ENCODE measurements at places on chromosomes 5 and 9.

DNA sequence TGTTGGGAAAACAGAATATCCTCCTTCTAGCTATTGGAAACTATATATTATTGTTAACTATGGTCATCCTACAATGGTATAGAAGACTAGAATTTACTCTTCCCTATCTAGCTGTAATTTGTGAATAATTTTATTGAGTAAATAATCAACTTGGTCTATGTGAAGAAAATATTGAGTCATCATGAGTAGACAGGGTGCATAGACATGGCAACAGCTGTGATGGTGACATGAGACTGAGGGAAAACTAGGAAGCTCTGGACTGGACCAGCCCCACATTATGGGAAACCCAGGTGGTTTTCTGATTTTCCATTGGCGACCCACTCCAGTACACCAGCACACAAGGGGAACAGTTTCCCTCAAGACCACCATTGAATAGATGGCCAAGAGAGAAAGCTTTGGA lies 95.0 kb downstream of the APBA1 start:
- DNase-seq = no peak

GRCh38 chr9:114895521-114895991 lies 34.8 kb downstream of the TNFSF8 start:
- DNase-seq = no peak

GRCh38 chr5:978693-979092 lies 29.9 kb upstream of the NKD2 start:
- no peak for DNase-seq

DNA sequence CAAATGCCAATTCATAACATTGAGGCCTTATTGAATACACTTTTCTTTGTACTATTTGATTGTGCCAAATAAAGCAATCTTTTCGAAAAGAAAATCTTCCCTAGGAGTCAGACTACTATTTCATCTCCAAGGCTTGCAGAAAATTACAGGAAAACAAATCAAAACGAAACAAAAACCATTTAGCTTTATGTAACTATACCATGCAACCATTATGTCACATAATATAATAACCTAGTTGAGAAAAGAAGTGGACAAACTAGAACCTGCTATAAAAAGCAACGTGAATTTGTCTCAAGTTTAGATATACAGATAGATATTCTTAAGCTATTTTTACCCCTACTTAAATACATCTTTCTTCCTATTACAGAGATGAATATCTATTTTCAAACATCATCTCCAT lies 18.0 kb downstream of the HTR4 start:
- DNase-seq = no peak

- DNase-seq = no peak
These were observed 2.2 kb upstream of the FOXD1 start for GRCh38 chr5:73450672-73451223.

GRCh38 chr9:77885104-77885672 lies 146.4 kb downstream of the GNAQ start:
- DNase-seq = no peak

DNA sequence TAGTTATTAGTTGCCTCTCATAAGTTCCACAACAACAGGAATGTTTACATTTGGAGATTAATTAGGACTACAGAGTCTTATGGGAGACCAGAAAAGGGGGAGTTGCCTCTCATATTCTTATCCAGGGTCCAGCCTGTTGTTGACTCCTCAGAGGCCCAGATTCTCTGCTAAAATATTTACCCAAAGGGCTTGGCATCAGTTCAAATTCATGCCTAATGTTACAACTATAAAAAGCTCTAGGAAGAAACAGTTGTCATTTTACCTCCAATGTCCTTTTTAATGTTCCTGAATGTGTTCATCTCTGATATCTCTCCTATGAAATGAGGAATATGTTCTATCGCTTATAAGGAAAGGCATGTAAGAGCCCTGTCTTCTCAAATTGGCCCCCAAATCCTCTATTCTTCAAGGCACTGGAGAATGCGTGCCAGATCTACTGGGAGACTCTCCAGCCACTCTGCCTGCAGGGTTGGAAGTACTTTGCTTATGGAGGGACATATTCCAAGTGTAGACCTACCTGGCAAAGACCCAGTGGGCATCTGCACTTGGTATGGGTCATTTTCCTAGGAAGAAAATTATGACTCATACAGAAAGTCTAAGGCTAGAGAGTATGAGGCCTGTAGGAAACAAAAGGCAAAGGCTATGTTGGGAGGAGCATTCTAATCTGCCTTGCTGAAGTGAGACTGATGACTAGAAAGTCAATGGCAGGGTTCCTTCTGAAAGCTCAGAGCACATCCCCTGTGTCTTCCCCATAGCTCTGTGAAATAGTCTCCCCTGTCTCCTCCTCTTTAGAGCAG lies 192.6 kb downstream of the ESM1 start:
- DNase-seq = no peak

- no peak for DNase-seq
These were observed 39.0 kb downstream of the PRKACG start for GRCh38 chr9:68974901-68975300.

- no peak for DNase-seq
These were observed 26.0 kb downstream of the FLT4 start for GRCh38 chr5:180623411-180623834.

DNA sequence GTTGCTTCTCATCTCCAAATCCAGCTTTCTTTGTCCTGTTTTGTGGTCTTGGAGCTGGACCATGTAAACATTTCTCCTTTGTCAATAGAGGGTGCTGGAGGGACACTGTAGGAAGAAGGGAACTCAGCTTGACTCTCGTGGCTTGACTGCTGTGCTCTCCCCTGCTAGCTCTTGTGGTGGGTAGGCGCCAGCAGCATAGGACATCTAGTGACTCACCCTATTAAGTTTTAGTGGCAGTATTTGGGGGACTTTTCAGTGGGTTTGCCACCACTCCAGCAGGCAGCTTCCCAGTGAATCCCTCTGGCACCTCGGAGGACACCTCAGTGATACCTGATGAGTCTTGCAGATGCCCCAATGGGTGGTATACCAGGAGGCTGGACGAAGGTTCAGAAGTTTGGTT lies 97.8 kb downstream of the TSSK1B start:
- DNase-seq = no peak

DNA sequence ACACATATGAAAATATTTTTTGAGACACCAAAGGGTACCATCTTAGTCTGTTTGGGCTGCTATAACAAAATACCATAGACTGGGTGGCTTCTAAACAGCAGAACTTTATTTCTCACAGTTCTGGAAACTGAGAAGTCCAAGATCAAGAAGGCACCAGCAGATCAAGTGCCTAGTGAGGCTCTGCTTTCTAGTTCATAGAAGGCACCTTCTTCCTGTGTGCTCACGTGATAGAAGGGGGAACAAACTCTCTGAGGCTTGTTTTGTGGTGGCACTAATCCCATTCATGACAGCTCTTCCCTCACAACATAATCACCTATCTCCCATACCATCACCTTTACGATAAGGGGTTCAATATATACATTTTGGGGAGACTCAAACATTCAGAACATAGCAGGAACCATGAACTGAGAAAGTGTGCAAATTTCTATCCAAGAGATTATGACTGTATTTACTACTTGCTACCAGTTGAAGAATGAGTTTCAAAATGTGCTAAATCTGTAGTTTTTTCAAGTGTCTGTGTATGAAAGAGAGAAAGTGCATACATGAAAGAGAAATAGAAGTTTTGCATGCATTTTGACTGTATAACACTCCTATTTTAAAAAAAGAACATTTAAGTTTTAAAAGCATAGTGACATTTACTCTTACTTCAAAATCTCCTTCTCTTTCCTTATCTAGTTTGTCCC lies 207.3 kb downstream of the PARP8 start:
- no peak for DNase-seq
